ENCODE measurements at places on chromosomes 16 and 17.

- peak; percentile 11 for DNase-seq
These were observed 89.7 kb downstream of the MGAT5B start for GRCh38 chr17:76957678-76958464.

- no peak for DNase-seq
These were observed 12.5 kb upstream of the PYY start for GRCh38 chr17:43966276-43966675.

GRCh38 chr16:64808474-64808873, 313.4 kb downstream of the CDH11 start:
- DNase-seq = no peak

DNA sequence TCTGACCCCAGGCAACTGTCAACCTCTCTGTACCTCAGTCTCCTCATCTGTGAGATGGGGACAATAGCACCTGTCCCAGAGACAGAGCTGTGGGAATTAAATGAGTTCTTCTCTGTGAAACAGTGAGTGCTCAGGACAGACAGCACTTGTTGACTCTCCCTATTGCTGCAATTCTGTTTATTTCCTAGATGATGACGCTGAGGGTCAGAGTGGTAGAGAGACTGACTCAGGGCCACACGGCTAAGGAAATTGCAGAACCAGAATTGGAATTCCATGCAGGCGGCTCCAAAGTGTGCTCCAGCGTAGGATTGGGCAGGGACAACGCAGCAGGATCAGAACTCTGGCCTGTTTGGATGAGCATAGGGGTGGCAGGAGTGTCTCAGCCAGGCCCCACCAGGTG, 302.2 kb downstream of the C16orf95 start:
- DNase-seq = no peak

DNA sequence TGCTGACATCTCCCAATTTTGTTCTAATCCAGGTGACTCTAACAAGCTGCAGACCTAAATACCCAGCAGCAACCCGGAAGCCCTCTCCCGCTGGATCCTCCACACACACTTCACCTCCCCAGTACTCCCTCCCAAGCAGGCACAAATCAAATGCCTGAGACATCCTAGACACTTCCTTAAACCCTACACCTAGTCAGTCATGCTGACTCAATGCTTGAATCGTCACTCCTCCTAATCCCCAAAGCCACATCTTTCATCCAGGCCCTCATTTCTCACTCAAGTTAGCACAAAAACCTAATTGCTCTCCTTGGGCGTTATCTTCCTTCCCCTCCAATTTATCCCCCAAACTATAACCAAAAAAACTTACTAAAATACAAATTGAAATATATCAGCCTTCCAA, 32.7 kb downstream of the CMC2 start:
- DNase-seq = peak; percentile 72

GRCh38 chr16:84925092-84925772, 86.1 kb downstream of the ZDHHC7 start:
- DNase-seq = no peak

GRCh38 chr17:73513426-73513825, 130.8 kb downstream of the SDK2 start:
- DNase-seq = no peak

- DNase-seq = peak; percentile 86
These were observed 68.8 kb downstream of the IL21R start for GRCh38 chr16:27470567-27471431.

GRCh38 chr17:60129164-60129563, 20.6 kb upstream of the CA4 start:
- no peak for DNase-seq

GRCh38 chr16:10663146-10663545, 31.6 kb downstream of the TEKT5 start:
- no peak for DNase-seq

DNA sequence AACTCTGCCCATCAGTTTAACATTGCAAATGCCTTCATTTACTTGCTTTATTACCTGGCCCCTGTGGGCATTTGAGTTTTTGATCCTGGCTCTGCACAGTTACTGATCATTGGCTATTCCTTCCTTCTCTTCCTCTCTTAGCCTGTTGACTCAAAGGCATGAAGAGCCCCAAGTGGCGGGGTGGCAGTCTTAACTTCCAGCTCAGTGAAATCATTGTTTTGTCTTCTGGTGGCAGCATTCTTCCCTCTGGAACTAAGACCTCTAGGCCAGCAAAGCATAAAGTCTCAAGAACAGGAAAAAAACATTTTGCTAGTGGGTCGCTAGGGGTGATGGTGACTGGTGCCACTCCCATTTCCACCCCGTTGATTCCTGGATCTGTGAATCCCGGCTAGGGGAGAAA, 52.3 kb upstream of the MRTFB start:
- DNase-seq = no peak

DNA sequence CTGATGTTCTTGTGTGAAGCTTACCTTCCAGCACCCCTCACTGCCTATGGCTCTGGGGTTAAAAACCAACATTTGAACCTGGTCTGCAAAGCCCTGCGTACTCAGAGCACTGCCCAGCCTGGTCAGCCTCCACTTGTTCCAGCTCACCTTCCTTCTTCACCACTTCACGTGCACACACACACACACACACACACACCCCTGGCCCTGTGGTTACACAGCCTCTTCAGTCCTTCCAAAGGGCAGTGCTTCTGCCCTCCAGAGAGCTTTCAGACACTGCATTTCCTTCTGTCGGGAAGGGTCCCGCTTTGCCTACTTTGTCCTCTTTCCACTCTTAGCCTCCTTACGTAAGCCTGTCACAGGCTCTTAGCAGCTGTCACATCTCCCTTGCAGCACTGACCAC, 9.6 kb upstream of the TMEM220 start:
- DNase-seq = no peak

DNA sequence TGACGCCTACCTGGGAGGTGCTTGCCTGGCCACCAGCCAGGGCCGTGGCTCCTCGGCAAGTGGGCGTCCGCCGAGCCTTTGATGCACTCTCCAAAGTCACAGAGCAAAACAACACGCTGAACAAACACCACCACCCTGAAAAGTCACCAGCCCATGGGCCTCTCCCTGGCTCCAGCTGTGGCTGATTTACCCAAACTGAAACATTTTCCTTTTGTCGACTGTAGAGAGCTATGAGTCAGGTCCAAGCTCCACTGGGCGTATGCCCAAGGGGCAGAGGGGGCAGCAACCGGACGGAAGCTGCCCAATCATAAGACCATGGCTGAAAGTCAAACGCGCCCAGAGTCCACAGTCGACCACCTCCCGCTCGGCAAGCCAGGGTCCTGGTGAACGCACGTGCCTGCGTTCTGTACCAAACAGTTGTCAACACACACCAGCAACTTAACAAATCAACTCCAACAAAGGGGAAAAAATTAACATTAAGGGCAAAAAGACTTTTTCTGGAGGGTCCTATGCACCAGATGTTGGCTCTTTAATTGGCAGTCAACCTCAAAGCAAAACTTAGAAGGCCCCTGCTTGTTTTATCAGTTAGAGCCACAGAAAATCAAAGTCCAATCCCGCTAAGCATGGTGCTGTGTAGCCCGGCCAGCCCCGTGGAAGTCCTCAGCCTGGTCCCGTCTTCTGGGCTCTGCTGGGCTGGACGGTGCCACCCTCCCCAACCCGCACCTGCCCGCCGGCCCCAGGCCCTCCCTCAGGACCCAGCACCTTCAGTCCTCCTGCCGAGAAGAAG, 47.3 kb downstream of the TBC1D16 start:
- DNase-seq = peak; percentile 81

GRCh38 chr17:53707566-53707965, 115.2 kb upstream of the KIF2B start:
- no peak for DNase-seq

- peak; percentile 18 for DNase-seq
These were observed 702 bp downstream of the NUDT21 start for GRCh38 chr16:56450275-56450985.

GRCh38 chr17:37391146-37391545, 15.4 kb downstream of the C17orf78 start:
- DNase-seq = peak; percentile 35

- DNase-seq = peak; percentile 86
These were observed 804 bp downstream of the TGFB1I1 start for GRCh38 chr16:31472709-31473203.

DNA sequence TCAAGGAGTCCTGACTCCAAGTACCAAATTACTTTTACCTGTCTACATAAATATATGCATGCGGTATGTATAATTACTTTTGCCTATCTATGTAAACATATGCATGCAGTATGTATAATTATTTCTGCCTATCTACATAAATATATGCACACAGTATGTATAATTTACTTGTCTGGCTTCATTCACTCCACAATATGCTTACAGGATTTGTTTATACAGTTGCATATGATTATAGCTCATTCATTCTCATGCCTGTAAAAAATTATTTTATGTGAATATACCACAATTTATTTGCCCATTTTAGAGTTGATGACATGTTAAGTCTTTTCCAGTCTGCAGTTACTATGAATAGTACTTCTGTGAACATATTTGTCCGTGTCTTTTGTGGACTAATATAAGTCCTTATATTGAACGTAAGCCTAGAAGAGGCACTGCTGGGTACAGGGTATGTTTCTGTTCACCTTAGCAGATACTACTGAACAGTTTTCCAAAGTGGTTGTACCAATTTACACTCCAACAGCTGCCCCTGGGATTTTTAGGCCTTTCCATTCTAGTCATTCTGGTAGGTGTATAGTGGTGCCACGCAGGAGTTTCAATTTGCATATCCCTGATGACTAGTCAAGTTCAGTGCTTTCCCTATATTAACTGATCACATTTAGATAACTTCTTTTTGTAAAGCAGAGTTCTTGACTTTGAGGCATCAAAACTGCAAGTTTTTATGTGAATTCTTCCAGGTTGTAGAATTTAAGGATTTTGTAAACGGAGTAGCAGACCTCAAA, 47.0 kb downstream of the MARVELD3 start:
- no peak for DNase-seq

DNA sequence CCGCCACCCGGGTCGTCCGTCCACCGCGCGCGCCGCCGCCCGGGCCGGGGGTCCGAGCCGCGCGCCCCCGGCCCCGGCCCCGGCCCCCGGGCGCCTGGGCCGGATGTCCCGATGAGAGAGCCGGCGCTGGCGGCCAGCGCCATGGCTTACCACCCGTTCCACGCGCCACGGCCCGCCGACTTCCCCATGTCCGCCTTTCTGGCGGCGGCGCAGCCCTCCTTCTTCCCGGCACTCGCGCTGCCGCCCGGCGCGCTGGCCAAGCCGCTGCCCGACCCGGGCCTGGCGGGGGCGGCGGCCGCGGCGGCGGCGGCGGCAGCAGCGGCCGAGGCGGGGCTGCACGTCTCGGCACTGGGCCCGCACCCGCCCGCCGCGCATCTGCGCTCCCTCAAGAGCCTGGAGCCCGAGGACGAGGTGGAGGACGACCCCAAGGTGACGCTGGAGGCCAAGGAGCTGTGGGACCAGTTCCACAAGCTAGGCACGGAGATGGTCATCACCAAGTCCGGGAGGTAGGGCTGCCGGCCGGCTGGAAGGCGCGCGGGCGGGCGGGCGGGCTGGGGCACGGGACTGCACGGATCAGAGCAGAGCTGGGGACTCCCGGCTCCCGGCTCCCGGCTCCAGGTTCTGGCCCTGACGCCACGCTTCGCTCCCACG, 548 bp downstream of the TBX2 start:
- DNase-seq = peak; percentile 45

- peak; percentile 1 for DNase-seq
These were observed 3.2 kb downstream of the TERB1 start for GRCh38 chr16:66798161-66798560.

- DNase-seq = no peak
These were observed 37.3 kb downstream of the SPOP start for GRCh38 chr17:49640556-49640955.

- DNase-seq = peak; percentile 39
These were observed 39.2 kb downstream of the FTO start for GRCh38 chr16:53743149-53743566.

DNA sequence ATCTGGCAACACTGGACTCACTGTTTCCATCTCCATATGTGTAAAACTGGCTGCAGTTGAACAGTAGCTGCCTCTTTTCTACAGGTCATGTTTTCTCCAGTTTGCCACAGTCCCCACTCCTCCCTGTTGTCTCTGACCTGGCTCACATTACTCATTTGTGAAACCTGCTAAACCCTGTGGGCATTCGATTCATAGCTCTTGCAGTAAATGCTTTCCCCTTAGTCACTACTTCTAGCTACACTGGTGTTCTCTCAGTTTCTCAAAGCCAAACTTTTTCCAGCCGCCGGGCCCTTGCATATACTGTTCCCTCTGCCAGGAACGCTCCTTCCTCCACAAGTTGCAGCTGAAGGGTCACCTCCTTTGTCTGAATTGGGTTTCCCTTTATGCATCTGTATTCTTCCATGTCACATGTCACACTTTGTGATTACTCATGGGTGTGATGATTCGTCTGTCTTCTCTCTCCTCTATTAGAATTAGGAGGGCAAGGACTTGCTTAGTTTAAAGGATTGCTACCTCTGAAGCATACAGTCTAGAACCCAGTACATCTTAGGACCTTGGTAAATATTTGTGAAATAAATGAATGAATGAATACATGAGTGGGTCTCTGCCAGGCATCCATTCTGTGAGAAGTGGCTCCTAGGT, 15.0 kb upstream of the MT4 start:
- DNase-seq = no peak

GRCh38 chr16:89281189-89281577, 63.7 kb downstream of the ZNF778 start:
- DNase-seq = no peak

DNA sequence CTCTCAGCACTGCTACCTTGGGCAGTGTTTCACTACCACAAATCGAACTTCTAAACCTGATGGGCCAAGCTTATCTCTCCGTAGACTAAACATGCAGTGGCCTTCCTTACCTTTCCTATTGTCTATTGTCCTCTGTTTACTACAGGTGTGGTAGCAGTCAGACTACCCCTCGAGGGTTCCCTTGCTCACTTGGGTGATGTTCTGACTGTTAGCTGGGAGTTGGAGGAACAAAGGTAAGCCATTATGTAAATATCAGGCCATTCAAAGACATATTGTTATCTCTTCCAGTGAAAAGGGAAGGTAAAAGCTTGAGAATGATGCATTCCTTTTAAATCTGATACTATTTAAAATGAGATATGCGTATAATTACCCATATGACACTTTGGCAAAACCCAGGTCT, 828.3 kb upstream of the EEF2KMT start:
- DNase-seq = no peak

DNA sequence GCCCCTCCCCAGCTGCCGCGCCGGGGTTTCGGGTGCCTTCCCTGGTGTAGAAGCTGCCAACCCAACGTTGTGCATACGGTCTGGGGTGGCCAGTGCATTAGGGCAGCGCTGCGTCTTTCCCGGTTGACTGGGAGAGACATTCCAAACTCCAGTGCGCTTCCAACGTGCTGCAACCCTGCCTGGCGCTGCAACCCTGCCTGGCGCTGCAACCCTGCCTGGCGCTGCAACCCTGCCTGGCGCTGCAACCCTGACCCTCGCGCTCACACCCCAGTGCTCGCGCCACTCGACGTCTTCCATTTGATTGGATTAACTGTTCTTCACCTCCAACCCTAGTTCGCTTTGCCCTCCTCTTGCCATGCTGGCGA, 488 bp upstream of the HAP1 start:
- no peak for DNase-seq

DNA sequence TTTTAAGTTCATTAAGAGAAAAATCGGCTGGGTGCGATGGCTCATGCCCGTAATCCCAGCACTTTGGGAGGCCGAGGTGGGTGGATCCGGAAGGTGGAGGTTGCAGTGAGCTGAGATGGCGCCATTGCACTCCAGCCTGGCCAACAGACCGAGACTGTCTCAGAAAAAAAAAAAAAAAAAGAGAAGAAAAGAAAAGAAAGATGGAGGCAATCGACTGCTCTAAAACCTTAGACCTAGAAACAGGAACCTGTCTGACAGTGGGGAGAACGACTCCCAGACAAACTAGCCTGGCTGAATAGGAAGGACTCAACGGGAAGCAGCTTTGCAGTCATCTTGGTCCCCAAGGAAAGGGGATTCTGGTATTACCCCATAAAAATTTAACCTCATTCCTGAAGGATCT, 13.7 kb downstream of the MRC2 start:
- no peak for DNase-seq
